LHCN-M2 (cell line): ENCODE measurements at places on chromosomes 5 and 9. TPM values are rescaled to one million over a fixed set of nuclear protein-coding genes. Genes with fewer than 3 reads are reported as not detected.

DNA sequence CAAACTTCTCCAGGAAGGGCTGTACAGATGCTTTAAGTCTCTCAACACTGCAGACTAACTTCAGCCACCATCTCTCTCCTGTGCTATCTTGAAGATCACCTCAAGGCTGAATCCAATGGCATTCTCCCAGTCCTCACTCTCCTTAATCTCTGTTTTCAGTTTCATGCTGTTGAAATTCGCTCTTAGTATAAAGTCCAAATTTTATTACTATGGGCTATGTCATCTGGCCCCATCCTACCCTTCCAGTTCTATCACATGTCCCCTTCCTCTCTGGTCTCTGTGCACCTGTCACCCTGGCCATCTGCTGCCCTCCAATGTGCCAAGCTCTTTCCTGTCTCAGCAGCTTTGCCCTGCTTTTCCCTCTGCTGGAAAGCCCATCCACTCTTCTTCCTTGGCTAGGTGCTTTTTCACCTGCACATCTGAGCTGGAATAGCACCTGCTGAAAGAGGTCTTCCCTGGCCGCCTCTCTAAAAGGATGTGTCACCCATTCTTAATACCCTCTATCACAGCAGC lies 284.7 kb upstream of the MAP3K1 start:
- DNase-seq = no peak

DNA sequence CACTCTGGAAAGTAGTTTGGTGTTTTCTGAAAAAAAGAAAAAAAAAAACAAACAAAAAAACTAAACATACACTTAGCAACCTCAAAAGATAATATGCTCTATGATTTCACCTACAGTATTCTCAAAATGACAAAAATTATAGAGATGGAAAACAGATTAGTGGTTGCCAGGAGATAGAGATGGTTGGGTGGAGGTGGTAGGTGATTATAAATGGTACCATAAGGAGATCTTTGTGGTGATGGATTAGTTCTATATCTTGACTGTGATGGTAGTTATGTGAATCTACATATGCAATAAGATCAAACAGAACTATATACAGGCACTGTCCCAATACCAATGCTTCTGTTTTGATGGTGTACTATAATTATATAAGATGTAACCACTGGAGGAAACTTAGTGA lies 32.0 kb downstream of the PTBP3 start:
- DNase-seq = no peak

DNA sequence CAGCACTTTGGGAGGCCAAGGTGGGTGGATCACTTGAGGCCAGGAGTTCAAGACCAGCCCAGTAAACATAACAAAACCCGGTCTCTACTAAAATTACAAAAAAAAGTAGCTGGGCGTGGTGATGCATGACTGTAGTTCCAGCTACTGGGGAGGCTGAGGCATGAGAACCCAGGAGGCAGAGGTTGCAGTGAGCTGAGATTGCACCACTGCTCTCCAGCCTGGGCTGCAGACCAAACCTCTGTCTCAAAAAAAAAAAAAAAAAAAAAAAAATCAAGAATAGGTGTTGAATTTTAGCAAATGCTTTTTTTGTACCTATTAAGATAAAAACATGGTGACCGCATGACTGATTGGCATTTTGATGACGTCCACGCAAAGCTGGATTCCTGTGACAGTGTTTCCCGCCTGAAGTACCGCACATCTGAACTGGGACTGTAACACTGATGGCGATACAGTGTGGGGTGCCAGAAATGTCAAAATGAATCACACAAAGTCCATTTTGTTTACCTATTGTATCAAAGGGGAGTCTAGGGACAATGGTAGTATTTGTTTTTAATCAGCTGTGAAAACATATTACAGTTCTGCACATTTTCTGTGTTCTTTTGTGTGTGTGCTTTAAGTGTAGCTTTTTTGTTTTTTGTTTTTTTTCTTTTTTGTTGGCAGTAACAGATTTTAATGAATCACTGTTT lies 23.2 kb upstream of the TBC1D9B start:
- no peak for DNase-seq

DNA sequence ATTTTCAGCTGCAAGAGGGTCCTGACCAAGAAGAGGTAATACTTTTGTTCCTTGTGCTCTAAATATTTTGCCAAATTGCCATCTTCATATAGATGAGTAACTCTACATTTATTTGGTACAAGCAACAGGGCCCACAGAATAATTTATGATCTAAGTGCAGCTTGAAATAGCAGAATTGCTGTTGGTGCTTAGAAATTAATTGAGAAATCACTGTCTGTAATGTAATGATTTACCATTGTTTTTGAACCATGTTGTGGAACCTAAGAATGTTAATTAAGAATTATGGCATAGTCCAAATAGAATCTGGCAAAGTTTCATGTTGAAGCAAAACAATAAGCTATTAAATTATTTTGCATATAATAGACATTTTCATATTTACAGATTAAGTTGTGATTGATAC lies 44.8 kb upstream of the NUDT12 start:
- no peak for DNase-seq

GRCh38 chr5:176162198-176162597 lies 76.0 kb upstream of the SIMC1 start:
- DNase-seq = no peak

DNA sequence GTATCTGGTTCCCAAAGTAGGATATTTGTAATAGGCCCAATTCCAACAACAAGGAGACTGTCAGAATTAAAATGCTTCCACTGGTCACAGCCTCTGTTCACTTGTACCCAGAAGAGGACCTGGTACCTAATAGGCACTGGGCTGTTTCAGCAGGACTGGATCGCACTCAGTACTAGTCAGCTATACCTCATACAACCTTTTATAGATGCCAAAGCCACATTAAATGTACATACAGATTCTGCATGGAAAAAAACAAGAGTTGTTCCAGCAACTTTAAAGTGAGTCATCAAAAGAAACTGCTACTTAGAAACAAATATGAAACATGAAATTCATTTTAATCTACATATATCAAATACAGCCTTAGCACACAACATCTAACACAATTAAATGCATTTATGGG lies 87.5 kb downstream of the GPR21 start:
- DNase-seq = no peak

FREM1 gene
- 0.75 TPM in 1 of 2 replicates, not detected in the other for total RNA-seq

FGFR4 gene
- total RNA-seq = 29.3 and 56.0 TPM in 2 replicates

SIT1 gene
- 0.26 and 0.63 TPM in 2 replicates for total RNA-seq

IL31RA gene
- 0.90 and 1.4 TPM in 2 replicates for total RNA-seq

KIF4B gene
- total RNA-seq = 0.06 TPM in 2 replicates
